Omental fat pad (tissue), 4 donors: ENCODE measurements at places on chromosomes 3 and 15.

DNA sequence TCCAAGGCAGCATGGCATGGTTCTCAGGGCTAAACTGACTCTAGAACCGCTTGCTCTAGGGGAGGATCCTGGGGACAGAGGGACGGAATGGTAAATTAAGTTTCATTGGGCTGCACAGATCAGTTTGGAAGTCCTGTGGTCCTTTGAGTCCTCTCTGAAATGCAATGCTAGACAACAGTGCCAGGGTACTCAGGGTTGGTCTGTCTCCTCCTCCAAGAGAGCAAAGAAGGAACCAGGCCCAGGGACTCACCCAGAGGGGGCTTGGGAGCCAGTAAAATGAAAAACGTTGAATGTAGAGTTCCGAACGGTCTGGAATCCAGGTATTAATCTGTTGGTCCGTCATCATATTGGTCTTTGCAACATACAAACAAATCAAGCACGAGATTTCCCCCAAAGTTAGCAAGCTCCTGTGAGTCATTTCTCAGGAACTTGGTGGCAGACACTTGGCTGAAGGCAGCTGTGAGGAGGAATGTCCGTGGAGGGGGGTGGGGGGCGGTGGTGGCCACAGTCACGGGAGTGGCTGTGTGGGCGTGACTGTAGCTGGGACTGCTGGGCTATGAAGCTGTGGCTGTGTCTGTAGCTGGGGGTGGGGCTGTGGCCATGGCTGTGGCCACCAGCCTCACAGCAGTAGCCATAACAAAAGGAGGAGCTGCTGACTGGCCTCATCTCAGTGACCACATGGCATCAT is 361.0 kb downstream of the SHQ1 start:
- no peak for DNase-seq

DNA sequence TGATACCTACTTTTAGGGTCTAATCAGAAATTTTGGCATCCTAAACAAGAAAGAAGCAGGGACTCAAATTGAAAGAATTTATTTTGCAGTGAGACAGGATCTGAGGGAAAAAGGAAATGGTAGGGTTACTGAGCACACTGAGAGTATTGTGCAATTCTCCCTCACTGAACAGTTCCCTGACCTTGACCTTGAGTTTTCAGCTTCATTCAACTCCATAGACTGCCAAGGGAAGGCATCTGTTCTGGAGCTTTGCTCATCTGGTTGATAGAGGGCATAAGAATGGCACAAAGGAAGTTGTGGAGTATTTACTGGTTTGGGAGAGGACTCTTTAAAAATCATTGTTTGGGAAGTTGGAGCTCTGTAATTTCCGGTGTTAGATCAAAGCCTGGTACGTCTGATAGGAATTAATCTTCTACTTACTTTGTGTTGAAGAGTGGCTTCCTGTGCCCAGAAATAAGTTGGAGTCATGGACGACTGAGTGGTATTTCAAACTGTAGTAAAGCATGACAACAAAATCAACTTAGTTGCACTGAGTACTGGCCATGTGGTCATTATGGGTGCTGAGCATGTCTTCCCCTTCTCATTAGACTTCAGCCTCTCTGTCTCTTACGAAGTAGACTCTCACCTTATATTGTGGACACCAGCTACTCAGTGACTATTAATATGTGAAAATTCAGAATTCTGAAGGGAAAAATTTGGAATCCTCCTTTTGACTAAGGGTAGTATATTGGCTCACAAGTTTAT is 40.8 kb downstream of the CLDN1 start:
- no peak for DNase-seq

DNA sequence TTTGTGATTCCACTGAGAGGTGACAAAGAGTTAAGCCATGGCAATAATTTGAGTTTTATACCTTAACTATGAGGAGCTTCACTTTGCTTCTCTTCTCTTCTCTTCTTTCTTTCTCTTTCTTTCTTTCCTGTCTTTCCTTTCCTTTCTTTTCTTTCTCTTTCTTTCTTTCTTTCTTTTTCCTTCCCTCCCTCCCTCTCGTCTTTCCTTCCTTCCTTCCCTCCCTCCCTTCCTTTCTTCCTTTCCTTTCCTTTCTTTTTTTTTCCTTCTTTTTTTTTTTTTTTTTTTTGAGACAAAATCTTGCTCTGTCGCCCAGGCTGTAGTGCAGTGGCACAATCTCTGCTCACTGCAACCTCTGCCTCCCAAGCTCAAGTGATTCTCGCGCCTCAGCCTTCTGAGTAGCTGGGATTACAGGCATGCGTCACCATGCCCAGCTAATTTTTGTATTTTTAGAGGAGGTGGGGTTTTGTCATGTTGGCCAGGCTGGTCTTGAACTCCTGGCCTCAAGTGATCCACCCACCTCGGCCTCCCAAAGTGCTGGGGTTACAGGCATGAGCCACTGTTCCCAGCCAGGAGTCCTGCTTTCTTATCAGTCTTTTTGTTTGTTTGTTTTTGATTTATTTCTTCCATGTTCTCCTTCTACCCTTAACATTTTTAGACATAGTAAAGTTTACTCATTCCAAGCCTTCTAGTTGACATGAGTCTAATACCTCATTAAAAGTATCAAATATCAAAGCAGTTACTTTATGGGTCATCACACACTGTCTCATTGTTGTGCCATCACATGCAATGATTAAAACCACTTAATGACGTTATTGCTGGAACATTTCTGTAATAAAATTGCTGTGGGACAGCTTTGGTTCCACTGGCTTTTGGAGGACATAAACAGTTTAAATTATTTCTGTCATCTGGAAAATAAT is 29.9 kb downstream of the SLC49A4 start:
- DNase-seq = no peak

DNA sequence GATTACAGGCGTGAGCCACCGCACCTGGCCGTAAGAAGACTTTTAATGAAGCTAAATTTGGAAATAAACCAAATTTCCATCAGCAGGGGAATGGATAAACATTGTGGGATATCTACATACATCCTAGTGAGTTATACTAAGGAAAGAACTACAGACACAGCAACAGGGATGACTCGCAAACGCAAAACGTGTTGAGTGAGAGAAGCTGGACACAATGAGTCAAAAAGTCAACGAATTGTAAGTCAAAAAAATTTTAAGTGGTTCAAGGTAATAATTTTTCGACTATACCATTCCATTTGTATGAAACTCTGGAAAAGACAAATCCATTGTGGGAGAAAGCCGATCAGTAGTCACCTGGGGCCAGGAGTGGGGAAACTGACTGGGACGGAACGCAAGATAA is 19.9 kb downstream of the PLA2G4F start:
- DNase-seq = no peak

DNA sequence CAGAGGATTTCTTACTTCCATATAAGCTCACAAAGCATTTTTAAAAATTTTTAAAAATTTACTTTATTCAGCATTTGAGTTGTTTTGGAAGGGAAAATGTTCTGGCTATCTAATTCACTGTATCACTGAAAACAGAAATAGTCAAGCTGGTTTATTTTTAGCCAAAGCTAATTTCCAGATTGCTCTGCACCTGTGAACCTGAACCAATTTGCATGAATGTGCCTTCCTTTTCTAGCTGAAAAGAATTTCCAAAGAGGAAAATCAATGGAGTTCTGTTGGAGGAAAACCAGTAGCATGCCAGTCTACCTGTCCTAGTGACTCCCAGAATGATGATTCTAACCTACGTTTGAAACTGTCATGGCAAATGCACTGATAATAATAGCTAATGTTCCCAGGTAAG is 134.2 kb upstream of the LIPC start:
- DNase-seq = no peak

DNA sequence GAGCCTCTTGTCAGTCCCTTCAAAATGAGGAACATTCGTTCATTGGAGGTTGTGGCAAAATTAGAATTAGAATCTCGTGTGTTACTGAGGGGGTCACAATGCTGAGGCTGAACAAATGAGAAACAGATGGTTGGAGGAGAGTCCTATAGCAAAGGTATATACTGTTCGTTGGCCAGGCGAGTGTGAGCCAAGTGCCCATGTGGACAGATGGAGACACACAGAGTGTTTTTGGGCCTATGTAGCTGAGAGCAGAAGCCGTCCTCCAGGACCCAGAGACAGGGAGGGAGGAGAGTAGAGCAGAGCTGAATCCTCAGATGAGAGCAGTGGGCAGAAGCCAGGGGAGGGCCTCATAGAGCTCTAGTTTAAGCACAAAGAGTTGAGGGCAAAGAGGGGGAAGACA is 98.9 kb downstream of the NR1D2 start:
- DNase-seq = no peak

DNA sequence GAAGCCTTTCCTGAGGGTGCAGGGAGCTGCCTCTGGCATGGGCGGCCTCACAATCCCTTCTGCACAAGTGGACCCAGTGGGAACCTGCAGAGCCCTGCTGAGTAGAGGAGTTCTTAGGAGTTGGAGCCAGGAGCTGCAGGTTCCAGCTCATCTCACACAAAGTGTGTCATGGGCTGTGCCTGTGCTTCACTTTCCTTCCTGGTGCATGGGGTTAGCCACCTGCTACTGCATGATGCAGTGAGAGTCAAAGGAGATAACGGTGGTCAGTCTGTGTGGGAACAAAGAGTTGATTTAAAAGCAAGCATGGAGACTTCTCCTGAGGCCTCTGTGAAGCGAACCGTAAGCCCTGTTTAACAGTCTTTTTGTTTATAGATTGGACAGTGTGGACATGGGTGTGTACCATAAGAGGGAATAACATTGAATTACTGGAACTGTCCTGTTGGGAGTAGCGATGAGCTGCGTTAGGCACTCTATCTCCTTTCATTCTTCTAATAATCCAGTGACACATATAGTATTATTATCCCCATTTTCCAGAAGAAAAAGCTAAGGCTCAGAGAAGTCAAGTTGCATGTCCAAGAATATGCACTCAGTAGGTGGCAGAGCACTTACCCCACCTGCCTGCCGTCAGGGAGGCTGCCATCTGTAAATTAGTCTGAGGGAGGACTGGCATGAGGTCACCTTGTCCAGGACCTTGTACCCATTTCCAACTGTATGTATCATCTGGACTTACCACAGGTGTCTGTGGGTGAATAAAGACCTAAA is 68.7 kb upstream of the PRR23C start:
- DNase-seq = no peak

- DNase-seq = peak; percentile 53
Measured at GRCh38 chr15:75673426-75674235, 25.9 kb downstream of the SNX33 start.
